ENCODE measurements at places on chromosomes 3 and 15.

- DNase-seq = no peak
Measured at GRCh38 chr3:177878192-177878591, 658.0 kb upstream of the KCNMB2 start.

- no peak for DNase-seq
Measured at GRCh38 chr3:154967090-154967489, 113.0 kb upstream of the MME start.

DNA sequence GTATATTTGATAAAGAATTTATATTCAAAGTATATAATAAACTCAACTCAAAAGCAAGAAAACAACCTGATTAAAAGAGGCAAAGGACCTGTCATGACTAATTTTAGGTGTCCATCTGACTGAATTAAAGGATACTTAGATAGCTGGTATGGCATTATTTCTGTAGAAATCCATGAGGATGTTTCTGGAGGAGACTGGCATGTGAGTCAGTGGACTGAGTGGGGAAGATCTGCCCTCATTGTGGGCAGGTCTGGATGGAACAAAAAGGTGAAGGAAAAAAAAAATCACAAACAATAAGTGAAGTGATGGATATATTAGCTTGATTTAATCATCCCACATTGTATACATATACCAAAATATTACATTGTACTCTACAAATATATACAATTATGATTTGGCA, 16.6 kb downstream of the ANKRD28 start:
- DNase-seq = no peak

DNA sequence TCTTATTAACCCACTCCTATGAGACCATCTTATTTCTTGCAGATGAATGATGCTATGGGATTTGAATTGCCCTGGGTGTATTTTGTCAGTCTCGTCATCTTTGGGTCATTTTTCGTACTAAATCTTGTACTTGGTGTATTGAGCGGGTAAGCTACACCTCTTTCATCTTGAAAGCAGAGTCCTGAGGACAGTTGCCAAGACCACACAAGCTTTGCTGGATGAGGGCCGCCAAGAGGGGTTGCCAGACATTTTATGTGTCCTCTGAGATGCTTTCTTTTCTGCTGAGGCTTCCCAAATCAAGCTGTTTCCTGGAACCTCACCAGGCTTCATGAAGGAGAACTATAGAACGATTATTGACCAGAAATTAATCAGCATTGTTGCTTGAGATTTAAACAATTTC, 173.2 kb downstream of the CHDH start:
- DNase-seq = no peak

DNA sequence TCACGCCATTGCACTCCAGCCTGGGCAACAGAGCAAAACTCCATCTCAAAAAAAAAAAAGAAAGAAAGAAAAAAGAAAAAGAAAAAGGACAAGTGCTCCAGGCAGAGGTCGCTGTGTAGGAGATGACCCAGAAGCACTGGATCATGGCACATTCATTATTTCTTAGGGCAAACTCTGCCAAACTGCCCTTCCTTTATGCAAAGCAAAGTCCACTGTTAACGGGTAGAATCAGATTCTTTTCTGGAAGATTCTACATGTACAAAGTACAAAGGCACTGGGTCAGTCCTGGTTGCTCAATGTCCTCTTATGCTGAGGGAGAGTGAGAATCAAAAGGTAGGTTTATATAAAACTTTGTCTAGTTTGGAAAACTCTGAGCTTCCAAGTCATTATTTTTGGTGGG, 144.9 kb downstream of the FEZF2 start:
- DNase-seq = no peak

GRCh38 chr15:78640527-78641101, 396 bp downstream of the CHRNB4 start:
- peak; percentile 6 for DNase-seq

GRCh38 chr15:63418811-63419210, 37.2 kb upstream of the CA12 start:
- no peak for DNase-seq

DNA sequence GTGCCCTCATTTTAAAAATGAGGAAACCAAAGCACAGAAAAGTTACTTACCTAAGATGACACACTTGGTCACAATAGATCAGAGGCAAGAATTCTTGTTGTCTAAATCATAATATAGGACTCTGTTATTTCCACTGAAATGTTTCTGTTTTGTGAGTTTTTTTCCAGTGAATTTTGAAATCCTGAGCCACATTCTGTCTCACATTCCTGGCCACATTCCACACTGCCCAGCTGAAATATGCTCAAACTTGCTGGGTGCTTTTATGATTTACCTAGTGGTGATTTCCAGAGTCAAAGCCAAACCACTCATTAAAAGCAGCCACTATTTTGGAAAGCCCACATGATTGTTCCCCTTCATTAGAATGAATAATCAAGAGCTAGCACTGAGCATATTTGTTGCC, 82.3 kb upstream of the NPHP3 start:
- DNase-seq = no peak

- no peak for DNase-seq
Measured at GRCh38 chr3:147398813-147399534, 7.4 kb downstream of the ZIC4 start.

DNA sequence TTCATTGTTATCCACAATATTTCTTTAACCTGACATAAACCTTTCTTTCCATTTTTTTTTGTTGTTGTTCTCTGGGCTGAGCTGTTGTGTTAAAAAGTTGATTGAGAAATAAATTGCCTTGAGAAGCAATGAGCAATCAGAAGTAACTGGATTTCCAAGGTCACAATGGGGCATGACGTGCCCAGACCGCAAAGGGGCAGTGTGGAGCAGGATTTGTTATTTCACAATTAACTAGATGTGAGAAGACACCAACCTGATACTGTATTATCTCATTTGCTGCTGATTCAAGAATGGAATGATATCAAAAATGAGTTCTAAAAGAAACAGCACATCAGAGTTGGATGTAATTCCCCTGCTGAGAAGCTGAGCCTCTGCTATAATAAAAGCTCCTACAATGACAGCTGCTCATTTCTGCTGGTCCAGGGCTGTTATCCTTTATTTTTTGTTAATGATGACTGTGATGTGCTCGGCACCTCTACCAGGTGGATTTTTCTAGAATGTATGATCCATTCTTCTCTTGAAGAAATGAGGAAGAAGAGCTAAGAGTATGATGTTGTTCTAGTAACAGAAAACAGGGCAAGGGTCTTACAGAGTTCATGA, 28.1 kb downstream of the CPNE4 start:
- peak; percentile 3 for DNase-seq

Data from stimulated activated CD4-positive, alpha-beta T cell treated with anti-CD3 and anti-CD28 coated beads, Interleukin-4, amount 100 ng/mL, for 1 hour (primary cell).